ENCODE measurements at places on chromosomes 6 and 20. TPM values are rescaled to one million over a fixed set of nuclear protein-coding genes. Genes with fewer than 3 reads are reported as not detected.
A peak's percentile ranks its signal among the peaks of the same experiment; 100 is the strongest.

GRCh38 chr6:119328892-119329793 lies 20.4 kb downstream of the MAN1A1 start:
- peaks cover 5% of the 10 kb centered on the region for H3K36me3 ChIP-seq
- no peak for DNase-seq
- no peaks in the 10 kb centered on the region for H3K4me1 ChIP-seq
- no peak overlapping the region for H3K27ac ChIP-seq
- no peaks in the 10 kb centered on the region for H3K27me3 ChIP-seq
- no peak overlapping the region for H3K4me3 ChIP-seq

DNA sequence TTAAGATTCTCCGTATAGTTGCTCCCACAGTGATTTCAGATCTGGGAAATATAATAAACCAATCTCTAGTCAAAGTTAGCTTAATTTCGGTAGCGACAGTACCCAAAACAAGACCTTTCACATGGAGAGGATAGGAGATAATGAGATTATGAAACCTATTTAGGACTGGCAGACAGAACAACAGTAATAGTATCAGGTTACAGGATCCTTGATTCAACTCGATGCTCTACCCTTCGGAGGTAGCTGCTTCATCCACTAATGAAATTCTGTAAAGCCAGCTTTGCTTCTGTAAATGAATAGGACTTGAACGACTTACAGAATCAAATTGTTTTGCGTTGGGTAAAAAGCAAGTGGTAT lies 534 bp upstream of the AKIRIN2 start:
- peak; percentile 76 for DNase-seq
- H3K27me3 ChIP-seq, result no peaks in the 10 kb centered on the region
- H3K4me1 ChIP-seq, result peaks cover 11% of the 10 kb centered on the region
- peak overlapping the region; percentile 43 for H3K27ac ChIP-seq
- H3K4me3 ChIP-seq, result peak overlapping the region; percentile 38

GRCh38 chr6:109446072-109446471 lies 5.5 kb downstream of the SMPD2 start:
- DNase-seq, result no peak
- H3K4me1 ChIP-seq, result peaks cover 8% of the 10 kb centered on the region
- no peaks in the 10 kb centered on the region for H3K27me3 ChIP-seq
- no peak overlapping the region for H3K4me3 ChIP-seq

GRCh38 chr20:53011640-53012039 lies 39.5 kb downstream of the TSHZ2 start:
- H3K36me3 ChIP-seq, result no peaks in the 10 kb centered on the region
- no peak overlapping the region for H3K4me3 ChIP-seq
- H3K4me1 ChIP-seq, result no peaks in the 10 kb centered on the region
- no peak overlapping the region for H3K27ac ChIP-seq
- H3K27me3 ChIP-seq, result no peaks in the 10 kb centered on the region

DNA sequence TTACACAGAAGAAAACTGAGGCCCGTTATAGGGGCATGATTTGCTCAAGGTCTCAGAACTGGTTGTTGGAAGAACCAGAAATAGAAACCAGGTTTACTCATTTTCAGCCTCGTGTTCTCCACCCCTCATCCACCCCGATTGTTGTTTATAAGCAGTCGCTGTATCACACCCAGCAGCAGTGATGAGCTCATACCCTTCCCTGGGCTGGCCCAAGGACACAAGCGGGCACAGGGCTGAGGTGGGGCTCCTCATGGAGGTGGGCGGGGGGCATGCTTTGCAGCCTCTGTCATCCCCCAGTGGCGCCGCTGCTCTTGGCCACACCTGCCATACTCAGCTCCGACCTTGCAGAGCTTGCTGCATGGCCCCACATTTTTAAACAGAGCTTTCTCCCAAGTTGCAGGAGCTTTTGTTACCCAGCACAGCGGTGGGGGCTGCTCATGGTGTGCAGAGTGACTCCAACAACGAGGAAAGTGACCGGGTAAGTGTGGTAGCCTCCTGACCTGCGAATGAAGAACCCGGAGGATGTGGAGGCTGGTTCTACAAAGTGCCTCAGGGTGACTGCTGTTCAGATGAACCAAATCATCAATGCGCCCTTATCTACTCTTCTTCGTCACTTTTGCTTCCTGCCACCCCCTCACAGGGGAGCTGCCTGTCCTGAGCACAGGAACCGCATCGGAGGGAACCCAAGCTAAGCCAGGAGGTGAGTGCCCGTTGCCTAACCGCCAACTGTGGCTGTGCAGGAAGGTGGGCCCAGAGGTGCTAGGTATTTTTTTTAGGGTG lies 43.6 kb upstream of the NKX2-2 start:
- no peak overlapping the region for H3K4me3 ChIP-seq
- H3K27me3 ChIP-seq, result no peaks in the 10 kb centered on the region
- no peaks in the 10 kb centered on the region for H3K36me3 ChIP-seq

DNA sequence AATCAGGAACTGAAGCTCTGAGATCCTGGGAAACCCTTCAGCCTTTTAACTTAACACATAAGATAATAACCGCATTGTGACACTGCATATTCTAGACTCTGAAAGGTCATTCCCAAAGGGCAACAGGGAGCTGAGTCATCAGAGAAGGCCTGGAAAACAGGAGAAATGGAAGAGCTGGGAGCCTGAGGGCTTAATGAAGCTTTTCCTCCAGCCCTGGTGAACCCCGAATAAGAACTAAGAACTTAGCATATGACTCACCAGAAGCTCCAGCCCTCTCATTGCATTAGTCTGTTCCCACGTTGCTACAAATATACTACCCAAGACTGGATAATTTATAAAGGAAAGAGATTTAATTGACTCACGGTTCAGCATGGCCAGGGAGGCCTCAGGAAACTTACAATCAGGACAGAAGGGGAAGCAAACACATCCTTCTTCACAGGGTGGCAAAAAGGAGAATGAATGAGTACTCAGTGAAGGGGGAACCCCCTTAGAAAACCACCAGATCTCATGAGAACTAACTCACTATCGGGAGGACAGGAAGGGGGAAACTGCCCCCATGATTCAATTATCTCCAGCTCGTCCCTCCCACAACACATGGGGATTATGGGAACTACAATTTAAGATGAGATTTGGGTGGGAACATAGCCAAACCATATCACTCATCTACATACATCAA lies 648.5 kb downstream of the TFAP2A start:
- peak; percentile 86 for DNase-seq
- H3K4me1 ChIP-seq, result no peaks in the 10 kb centered on the region
- H3K27ac ChIP-seq, result peak overlapping the region; percentile 44
- no peaks in the 10 kb centered on the region for H3K27me3 ChIP-seq

DNA sequence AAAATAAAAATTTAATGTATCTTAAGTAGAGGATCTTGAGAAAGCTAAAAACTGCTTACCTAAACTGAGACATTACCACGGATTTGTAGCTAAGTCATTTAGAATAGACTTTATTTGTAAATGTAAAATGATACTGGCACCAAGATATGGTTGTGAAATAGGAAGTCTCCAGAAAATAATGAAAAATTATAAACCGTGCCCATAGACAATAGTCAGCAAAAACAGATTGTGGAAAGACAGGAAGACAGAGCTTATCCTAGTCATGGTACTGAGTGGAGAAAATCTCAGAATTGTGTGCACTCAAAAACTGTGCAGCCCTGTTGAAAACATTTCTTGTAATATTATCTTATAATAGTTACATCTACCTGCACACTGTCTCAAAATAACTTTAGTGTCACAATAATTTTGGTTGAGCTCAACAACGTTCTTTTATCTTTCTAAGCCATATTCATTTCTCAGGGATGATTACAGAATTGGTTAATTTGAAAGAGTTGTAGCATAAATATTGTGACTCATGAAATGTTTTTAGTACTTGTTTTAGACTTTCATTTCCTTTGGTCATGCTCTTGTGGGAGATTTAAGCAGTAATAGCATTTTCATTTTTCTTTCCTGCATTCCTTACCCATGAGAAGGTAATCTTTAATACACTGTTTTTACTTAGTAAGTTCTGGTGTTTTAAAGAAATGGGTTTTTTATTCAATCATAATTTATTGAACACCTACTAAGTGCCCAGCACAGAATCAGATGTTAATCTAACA lies 174.5 kb downstream of the SOX4 start:
- no peaks in the 10 kb centered on the region for H3K27me3 ChIP-seq
- H3K4me1 ChIP-seq, result peaks cover 6% of the 10 kb centered on the region
- peak; percentile 87 for DNase-seq
- H3K27ac ChIP-seq, result peak overlapping the region; percentile 45

DNA sequence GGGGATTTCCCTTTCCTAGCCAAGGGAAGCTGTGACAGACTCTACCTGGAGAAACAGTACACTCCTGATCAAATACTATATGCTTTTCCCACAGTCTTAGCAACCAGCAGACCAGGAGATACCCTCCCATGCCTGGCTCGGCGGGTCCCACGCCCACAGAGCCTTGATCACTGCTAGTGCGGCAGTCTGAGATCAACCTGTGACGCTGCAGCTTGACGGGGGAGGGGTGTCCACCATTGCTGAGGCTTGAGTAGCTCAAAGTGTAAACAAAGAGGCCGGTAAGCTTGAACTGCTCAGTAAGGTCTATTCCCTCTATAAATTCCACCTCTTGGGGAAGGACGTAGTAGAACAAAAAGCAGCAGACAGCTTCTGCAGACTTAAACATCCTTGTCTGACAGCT lies 63.2 kb downstream of the WASF1 start:
- DNase-seq, result no peak
- H3K27me3 ChIP-seq, result no peaks in the 10 kb centered on the region
- no peaks in the 10 kb centered on the region for H3K36me3 ChIP-seq
- no peak overlapping the region for H3K27ac ChIP-seq
- H3K4me3 ChIP-seq, result no peak overlapping the region
- H3K4me1 ChIP-seq, result no peaks in the 10 kb centered on the region

GRCh38 chr6:168596344-168596743 lies 155.4 kb downstream of the SMOC2 start:
- H3K4me1 ChIP-seq, result no peaks in the 10 kb centered on the region
- no peaks in the 10 kb centered on the region for H3K27me3 ChIP-seq
- no peaks in the 10 kb centered on the region for H3K36me3 ChIP-seq
- no peak overlapping the region for H3K4me3 ChIP-seq
- no peak for DNase-seq

GRCh38 chr6:33407132-33407718 lies 3.6 kb upstream of the PHF1 start:
- H3K4me1 ChIP-seq, result no peaks in the 10 kb centered on the region
- H3K27me3 ChIP-seq, result no peaks in the 10 kb centered on the region
- no peak overlapping the region for H3K4me3 ChIP-seq
- H3K36me3 ChIP-seq, result peaks cover 22% of the 10 kb centered on the region
- peak; percentile 69 for DNase-seq
- H3K27ac ChIP-seq, result no peak overlapping the region

- H3K4me3 ChIP-seq, result no peak overlapping the region
- H3K27me3 ChIP-seq, result no peaks in the 10 kb centered on the region
- DNase-seq, result no peak
- H3K36me3 ChIP-seq, result no peaks in the 10 kb centered on the region
Observed at GRCh38 chr20:11136691-11137090, 462.9 kb upstream of the JAG1 start.

DNA sequence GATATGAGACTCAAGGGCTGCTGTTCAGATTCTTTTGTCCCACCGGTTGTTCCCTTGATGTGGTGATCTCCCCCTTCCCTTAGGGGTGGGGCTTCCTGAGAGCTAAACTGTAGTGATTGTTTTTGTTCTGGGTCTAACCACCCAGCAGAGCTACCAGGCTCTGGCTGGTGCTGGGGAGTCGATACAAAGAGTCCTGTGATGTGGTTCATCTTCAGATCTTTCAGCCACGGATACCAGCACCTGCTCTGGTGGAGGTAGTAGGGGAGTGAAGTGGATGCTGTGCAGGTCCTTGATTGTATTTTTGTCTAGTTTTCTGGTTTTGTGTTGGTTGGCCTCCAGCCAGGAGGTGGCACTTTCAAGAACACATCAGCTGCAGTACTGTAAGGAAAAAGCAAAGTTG lies 801.6 kb downstream of the EPHA7 start:
- no peaks in the 10 kb centered on the region for H3K36me3 ChIP-seq
- no peaks in the 10 kb centered on the region for H3K27me3 ChIP-seq
- H3K27ac ChIP-seq, result no peak overlapping the region
- no peak overlapping the region for H3K4me3 ChIP-seq

DNA sequence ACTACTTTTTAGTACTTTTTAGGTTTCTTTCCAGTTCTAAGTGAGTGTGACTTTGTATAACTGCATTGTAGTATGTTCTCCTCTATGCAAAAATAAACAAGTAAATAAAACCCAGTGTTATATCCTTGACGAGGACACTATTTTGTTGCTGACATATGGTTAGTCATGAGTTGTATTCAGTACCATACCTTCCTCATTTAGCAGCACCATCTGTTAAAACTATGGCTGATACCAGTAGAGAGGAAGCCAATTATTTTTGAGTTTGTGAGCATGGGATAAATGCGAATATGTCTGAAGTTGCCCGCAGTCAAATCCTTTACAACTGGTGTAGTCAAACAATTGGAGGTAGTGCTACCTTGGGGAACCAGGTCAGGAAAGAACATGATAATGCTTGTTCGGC lies 74.1 kb downstream of the CDKAL1 start:
- H3K4me3 ChIP-seq, result no peak overlapping the region
- no peak for DNase-seq
- H3K36me3 ChIP-seq, result no peaks in the 10 kb centered on the region
- H3K4me1 ChIP-seq, result peaks cover 2% of the 10 kb centered on the region
- no peaks in the 10 kb centered on the region for H3K27me3 ChIP-seq

DNA sequence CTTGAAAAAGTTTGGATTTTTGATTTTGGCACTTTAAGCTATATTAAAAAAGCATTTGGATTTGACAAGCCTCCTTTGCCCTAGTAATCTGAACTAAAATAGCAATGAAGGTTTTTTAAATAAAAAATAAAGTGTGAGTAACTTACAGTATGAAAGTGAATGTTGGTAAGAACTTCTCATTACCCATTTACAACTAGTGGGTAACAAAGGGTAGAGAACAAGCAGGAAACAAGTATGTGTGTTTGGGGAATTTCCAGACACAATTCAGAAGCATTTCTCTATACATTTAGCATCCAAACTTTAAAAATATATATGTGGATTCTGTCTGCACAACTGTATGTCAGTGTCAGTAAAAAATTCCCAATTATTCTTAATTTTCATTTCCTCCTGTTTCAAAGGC lies 2.9 kb downstream of the TMEM30A start:
- peak overlapping the region; percentile 55 for H3K27ac ChIP-seq
- peaks cover 1% of the 10 kb centered on the region for H3K36me3 ChIP-seq
- no peak for DNase-seq
- no peaks in the 10 kb centered on the region for H3K27me3 ChIP-seq
- H3K4me1 ChIP-seq, result peaks cover 7% of the 10 kb centered on the region

DNA sequence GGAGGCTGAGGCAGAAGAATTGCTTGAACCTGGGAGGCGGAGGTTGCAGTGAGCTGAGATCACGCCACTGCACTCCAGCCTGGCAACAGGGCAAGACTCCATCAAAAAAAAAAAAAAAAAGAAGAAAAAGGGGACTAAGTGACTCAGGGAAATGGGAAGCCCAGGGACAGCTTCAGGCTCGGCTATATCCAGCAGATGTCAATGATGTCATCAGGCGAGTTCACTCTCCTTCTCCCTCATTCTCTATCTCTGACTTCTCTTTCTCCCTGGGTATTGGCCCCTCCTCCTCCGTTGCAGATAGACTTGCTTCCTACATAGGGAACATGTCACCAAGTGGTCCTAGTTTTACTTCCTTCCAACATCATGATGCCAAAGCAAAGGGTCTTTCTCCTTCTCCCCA lies 316.8 kb downstream of the TFAP2C start:
- no peaks in the 10 kb centered on the region for H3K27me3 ChIP-seq
- DNase-seq, result no peak
- H3K27ac ChIP-seq, result no peak overlapping the region
- no peak overlapping the region for H3K4me3 ChIP-seq
- no peaks in the 10 kb centered on the region for H3K36me3 ChIP-seq

Gene FAM83C
- total RNA-seq, result not detected

Gene PDE10A
- total RNA-seq, result 12.4 TPM

Gene PTCHD4
- total RNA-seq, result 0.72 TPM

Gene LYRM4
- 16.1 TPM for total RNA-seq

Gene HLA-DPB1
- total RNA-seq, result 5.8 TPM

Gene PKHD1
- not detected for total RNA-seq

Gene PRICKLE4
- not detected for total RNA-seq

Gene ERVFRD-1
- not detected for total RNA-seq

All from IMR-90 (cell line).